ENCODE measurements at places on chromosomes 12 and 14.

- DNase-seq = peak; percentile 45
Observed at GRCh38 chr14:102593061-102593824, 794 bp downstream of the RCOR1 start.

GRCh38 chr14:102807013-102807406 is 29.8 kb downstream of the TRAF3 start:
- no peak for DNase-seq

- no peak for DNase-seq
Observed at GRCh38 chr14:84885061-84885460, 644.9 kb upstream of the FLRT2 start.

GRCh38 chr12:124554429-124555029 is 12.9 kb downstream of the NCOR2 start:
- no peak for DNase-seq

- DNase-seq = no peak
Observed at GRCh38 chr12:77220586-77220985, 155.2 kb upstream of the E2F7 start.

DNA sequence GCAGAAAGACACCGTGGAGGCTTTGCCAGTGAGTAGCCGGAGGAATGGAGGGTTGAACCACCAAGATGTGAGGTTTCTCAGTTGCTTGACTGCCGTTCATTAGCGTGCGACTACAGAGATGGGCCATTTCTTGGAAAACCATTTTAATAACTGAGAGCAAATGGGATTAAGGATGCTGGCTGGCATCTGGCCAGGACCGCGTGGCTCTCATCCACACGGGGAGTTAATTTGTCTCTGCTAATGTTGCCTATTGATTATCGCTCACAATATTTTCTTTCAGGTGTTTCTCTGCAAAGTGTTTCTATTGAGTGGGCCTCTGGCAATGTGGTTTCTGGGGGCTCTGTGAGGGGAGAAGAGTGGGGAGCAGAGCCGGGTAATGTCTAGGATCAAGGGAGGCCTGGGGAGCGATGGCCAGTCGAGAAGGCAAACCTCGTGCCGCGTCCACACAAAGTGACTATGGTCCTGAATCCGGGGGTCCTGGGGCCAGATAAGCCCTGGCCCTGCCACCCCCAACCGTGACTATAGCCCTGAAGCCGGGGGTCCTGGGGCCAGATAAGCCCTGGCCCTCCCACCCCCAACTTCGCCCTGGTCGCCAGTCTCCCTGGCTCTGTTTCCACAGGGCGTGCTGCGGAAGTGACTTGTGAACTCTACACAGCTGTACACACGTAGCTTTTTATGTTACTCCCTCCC is 110.6 kb downstream of the PRMT8 start:
- no peak for DNase-seq

DNA sequence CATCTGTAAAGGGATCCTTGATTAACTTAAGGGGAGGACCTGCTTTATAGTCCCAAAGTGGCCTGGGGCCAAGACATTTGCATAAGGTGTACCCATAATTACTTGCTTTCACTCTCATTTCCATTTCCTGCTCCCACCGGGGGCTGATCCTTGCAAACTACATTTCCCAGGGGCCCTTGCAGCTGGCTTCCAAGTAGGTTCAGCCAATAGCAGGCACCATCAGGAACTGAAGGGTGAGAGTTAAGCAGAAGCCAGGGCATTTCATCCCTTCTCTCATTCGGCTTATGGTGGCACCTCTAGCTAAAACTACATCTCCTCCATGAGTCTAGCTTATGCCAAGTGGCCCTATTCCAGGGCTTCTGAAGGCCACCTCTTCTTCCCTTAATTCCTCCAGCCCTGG is 88.8 kb downstream of the CCDC60 start:
- no peak for DNase-seq

- DNase-seq = no peak
Observed at GRCh38 chr12:43979450-43979849, 143.6 kb downstream of the TMEM117 start.

DNA sequence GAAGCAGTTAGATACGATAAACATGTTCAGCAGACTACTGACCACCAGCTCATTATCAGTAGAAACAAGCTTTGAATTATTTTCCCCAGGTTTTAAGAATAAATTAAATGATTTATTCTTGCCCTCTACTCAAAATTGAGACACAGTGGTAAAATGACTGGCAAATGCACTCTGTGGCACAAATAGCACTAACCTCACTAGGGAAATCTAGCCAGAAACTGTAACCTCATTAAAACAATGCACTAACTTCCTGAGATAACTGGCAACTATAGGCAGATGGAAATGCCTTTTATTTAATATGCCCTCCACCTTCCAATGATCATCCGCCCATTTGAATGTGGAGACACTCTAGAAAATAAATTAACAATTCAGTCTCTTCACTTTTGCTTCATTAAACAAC is 33.2 kb downstream of the CPNE8 start:
- DNase-seq = no peak

DNA sequence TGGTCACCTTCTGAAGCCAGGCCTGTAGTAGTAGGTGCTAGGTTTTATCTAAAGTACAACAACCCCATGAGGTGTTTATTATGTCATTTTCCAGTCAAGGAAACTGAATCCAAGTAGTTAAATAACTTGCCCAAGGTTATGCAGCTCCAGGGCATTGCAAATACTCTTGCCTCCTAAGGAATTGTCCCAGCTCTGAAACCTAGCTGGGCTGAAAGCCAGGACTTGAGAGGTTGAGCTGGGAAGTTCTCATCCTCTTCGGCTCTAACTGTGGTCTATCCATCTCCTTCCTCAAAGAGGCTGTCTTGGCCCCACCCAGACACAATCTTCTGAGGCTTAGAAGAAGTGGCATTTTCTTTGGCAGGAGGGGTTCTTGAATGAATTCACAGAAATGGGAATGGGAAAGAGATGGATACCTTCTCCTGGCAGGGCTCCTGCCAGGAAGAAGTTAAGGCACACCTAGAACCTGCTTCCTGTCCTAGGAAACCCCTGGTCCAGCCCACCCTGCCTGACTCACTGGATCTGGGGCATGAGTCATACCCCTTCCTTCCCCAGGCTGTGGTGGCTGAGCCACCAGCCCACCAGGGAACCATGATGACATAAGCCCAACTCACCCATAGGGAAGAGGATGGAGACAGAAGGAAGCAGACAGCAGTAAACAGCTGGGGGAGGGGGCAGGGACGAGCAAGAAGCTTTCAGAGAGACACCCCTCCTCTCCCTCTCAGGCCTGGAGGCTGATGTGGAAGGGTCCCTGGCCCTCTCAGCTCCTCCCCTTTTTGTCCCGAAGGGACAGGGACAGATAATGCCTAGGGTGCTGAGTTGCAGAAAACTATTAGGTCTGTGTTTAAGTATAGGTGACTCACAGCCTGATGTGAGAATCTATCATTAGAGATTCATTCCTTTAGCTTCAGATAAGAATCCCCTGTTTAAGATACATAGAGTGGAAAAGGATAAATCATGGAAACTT is 2.1 kb upstream of the PLEK2 start:
- DNase-seq = peak; percentile 79

- DNase-seq = no peak
Observed at GRCh38 chr12:83015390-83016217, 328.9 kb downstream of the TMTC2 start.

DNA sequence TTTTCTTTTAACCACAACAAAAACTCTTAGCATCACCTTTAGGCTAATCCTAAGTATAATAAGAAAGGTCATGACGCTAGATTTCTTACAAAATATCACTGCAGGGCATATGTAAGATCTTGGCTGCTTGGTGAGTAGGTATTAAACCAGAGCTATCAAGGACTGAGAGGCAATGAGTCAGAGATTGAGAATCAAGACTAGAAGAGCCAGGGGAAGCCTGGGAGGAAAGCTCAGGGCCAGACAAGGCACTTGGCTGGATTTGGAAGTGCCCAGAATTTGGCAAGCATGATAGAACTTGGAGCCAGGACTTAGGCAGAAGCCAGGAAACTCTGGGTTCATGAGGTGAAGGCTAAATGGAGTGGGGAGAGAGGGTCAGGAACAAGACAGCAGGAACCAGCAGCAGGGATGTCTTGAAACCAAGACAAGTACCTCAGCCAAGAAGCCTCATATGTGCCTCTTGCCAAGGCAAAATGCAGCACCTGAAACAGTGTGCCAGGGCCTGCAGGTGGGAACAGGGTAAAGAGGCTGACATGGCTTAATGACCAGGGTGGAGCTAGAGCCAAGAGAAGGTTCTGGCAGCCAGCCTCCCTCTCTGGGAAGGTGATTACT is 49.9 kb downstream of the PTHLH start:
- DNase-seq = peak; percentile 45

- DNase-seq = no peak
Observed at GRCh38 chr14:76756371-76756750, 4.9 kb upstream of the VASH1 start.

GRCh38 chr12:57153415-57153997 is 6.1 kb upstream of the LRP1-AS start:
- DNase-seq = no peak

GRCh38 chr12:29762637-29763300 is 21.0 kb downstream of the TMTC1 start:
- DNase-seq = no peak

DNA sequence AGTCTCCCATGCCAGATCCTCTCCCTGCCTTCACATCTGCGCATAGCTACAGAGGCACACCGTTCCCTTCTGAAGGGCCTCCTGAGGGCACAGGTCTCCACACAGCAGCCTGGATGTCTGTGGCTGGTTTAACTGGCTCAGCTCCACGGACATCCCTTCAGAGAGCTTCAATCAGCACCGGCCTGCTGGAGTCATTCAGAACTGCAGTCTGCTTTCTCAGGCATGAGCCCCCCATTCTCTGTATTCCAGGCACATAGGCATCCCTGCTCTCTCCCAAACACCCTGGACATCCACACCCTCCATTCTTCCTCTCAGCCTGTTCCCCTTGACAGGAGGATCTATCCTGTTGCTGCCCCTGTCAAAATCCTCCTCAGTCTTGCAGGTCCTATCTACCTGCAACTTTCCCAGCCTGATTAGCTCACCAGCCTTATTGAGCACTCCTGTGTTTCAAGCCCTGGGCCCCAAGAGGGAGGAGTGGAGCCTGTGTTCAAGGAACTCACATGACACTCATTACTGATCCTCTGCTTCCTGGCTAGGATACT is 2.9 kb upstream of the DHRS2 start:
- DNase-seq = no peak

- DNase-seq = no peak
Observed at GRCh38 chr12:104784592-104784991, 173.5 kb downstream of the SLC41A2 start.

GRCh38 chr14:30999038-30999773 is 26.2 kb upstream of the AP4S1 start:
- no peak for DNase-seq

GRCh38 chr12:30976206-30976605 is 49.7 kb downstream of the TSPAN11 start:
- no peak for DNase-seq

GRCh38 chr14:96252999-96253539 is 2.9 kb upstream of the BDKRB1 start:
- peak; percentile 95 for DNase-seq

GRCh38 chr12:128690641-128691040 is 133.1 kb downstream of the SLC15A4 start:
- no peak for DNase-seq

GRCh38 chr12:13336216-13336615 is 139.7 kb downstream of the EMP1 start:
- DNase-seq = no peak

GRCh38 chr14:61749867-61750266 is 12.4 kb upstream of the SNAPC1 start:
- no peak for DNase-seq

- DNase-seq = no peak
Observed at GRCh38 chr14:38500125-38500524, 244.2 kb upstream of the CLEC14A start.

- DNase-seq = no peak
Observed at GRCh38 chr12:77584860-77585259, 245.8 kb upstream of the NAV3 start.

- peak; percentile 97 for DNase-seq
Observed at GRCh38 chr12:122064780-122065588, 13.6 kb upstream of the MLXIP start.

DNA sequence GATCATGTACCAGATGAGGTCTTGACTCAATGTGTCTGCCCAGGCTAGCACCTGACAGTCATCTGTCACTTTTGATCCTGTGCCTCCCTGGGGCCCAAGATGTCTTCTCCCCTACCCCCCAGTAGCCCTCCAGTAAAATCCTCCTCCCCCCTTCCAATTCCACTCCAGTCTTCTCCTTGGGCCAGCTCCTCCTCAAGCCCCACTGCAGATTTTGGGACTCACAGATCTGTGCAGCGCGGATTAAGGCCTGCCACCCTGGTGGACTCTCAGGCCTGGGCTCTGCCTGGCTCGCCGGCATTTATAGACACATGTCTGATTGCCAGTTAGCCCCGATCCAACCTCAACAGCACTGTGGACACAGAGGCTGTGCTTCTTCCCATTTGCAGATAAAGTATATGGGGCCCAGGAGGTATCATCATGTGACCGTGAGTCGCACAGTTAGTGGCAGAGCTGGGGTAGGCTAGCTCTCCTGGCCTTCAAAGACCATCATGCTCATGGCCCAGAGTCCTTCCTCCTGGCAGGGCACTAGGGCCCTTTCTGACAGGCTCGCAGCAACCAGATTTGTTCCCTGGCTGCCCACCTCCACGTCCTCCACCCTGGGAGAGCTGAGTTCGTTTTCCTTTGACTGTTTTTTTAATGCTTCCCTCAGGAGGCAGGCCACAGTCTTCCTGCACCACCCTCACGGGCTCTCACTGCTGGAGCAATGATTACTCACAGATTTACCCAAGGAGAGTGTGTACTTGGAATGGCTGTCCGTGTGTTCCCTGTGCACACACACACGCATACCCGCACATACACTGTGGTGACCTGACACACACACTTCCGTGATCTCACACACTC is 98.3 kb upstream of the DIO3 start:
- DNase-seq = no peak

GRCh38 chr12:4454315-4454860 is 8.8 kb upstream of the FGF6 start:
- no peak for DNase-seq

DNA sequence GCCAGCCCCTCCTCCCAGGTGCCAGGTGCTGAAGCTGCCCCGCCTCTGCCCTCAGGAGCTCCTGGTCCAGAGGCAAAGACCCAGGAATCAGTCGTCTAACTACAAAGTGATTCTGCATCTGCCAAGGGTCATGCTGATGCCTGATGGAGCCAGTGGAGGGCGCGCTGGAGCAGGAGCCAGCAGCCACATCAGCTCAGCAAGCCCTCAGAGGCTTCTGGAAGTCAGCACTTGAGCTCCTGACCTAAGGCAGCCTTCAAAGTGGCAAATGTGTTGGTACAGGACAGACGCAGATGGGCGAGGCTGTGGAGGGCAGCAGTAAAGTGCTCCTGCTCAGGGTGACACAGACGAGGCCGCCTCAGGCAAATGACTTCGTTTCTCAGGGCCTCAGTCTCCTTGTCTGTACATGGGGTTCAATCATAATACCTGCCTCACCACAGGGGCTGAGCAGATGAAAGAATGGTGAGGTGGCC is 10.9 kb downstream of the C12orf43 start:
- peak; percentile 50 for DNase-seq

- DNase-seq = no peak
Observed at GRCh38 chr12:13979772-13980378, 1.5 kb downstream of the GRIN2B start.
